Stimulated activated CD8-positive, alpha-beta memory T cell treated with anti-CD3 and anti-CD28 coated beads, Interleukin-15, amount 100 ng/mL, for 48 hours (primary cell): ENCODE measurements at places on chromosomes 16 and 17.

GRCh38 chr17:50590946-50591737, 30.6 kb downstream of the CACNA1G start:
- no peak for DNase-seq

GRCh38 chr17:14594690-14595089, 293.8 kb downstream of the HS3ST3B1 start:
- DNase-seq = no peak

- no peak for DNase-seq
Measured at GRCh38 chr16:4172070-4172469, 55.8 kb upstream of the ADCY9 start.

DNA sequence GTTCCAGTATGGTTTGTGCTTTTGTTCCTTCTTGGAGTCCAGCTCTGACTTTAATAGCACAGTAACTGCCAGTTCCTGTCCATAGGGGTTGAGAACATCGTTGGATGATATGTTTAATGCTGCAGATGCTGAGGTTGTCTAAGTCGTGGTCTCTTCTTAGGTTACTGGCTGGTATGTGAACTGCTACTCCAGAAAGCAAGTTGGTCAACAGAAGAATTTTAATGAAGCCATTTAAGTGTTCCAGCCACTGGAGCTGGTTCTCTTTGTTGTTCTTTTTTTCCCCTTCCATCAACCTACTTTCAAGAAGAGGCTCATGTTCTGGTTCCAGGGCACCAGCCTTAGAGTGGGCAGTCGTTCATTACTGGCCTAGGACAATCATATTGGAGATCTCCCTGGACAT, 140.3 kb upstream of the TBX2 start:
- DNase-seq = no peak
